ENCODE measurements at places on chromosomes 1 and 21.

DNA sequence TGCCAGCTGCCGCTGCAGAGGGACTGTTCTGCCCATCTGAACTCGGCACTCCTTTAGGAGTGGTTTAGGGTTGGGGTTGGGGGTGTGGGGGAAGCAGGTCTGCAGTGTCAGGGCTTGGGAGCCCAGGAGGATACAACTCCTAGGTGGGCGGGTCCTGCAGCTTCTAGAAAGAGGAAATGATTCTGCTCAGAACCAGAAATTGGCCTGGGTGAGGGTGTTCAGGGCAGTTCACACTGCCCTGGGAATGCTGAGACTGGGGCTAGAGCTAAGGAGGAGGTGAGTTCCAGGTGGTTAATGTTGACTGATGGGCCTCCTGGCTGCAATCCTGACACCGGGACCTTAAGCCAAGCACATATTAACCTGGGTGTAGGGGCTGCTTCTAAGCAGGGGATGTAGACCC, 4.8 kb upstream of the SLC26A9 start:
- no peak for DNase-seq

- DNase-seq = no peak
Measured at GRCh38 chr1:223135176-223135942, 7.7 kb downstream of the TLR5 start.

GRCh38 chr1:65113298-65113697, 34.7 kb upstream of the AK4 start:
- no peak for DNase-seq

DNA sequence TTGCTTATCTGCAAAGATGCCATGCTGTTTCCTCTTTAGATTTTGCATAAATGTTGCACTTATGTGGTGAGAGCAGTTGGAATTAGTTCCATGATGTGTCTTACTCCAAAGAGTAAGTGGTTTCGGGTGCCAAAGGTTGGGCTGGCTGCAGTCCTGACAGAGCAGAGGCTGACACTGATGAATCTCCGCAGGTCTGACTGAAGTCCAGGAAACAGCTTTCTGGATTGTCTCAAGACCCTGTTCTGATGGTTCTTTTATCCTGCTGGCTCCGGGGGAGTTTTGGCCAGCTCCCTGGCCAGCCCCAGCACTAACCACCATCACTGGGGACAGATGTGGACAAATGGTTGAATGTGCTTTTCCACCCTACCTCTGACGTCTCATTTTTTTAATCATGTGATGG, 207.2 kb upstream of the KIAA0040 start:
- DNase-seq = no peak

DNA sequence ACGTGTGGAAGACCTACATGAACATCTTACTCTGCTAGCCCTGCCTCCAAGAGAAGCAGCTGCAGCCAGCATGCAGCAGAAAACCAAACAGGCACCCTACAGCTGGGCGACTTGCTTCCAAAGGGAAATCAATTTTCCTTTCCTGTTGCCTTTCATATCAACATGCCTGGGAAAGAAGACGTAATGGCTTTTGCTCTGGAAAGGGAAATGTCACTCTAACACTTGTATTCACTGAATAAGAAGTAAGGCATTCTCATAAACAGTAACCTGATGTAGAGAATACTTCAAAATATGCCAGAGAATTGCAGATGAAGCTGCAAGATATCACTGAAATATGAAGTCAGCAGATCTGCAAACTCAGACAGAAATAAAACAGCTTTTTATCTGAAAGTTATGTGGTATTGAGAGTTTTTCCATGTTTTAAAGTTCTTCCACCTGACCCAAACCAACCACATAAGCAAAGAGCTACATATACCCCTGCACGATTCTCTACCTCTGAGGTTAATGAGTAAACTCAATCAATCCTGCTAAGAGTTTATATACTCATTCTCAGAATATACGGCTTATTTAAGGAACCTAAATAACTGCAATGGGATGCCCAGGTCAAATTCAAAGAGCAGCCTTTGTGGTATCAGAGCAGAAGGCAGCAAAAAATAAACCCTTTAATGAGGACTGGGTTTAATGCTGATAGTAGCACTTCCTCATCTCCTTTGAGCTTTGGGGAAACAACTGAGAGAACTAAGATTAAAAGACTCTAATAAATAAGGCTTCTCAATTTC, 150.9 kb downstream of the RERE start:
- no peak for DNase-seq

DNA sequence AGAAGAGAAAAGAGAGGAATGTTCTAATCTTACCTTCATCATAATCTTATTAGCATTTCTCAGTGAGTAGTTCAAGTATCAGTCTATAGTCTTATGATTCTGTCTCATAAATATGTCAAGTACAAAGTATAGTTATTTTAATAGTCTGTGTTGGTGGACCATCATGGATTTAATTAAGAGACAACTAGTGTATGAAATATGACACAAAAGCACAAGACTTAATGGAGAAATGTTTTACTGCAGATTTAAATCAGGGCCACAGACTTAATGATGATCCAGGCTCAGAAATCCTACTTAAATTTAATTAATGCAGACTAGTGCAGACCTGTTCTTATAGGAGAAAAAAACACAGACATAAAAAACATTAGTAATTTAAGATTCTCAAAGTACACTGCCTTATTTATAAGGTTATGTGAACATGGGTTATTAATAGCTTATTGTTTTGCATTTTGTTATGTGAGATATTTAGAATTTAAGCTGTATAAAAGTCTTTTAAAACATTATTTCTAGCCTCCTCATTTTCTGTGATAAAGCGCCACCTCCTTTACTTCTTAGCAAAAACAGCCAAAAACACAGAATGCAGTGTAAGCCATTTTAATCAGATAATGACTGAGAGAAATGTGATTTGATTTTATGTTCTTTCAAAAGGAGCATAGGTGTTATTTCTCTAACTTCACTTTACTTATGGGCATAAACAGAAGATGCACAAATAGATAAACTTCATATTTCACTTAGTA, 255.0 kb upstream of the SNX7 start:
- DNase-seq = no peak

GRCh38 chr1:219550201-219550600, 62.7 kb downstream of the ZC3H11B start:
- DNase-seq = no peak

GRCh38 chr1:101205457-101205856, 31.4 kb upstream of the S1PR1 start:
- no peak for DNase-seq

GRCh38 chr1:209256766-209257350, 326.7 kb upstream of the CAMK1G start:
- no peak for DNase-seq

DNA sequence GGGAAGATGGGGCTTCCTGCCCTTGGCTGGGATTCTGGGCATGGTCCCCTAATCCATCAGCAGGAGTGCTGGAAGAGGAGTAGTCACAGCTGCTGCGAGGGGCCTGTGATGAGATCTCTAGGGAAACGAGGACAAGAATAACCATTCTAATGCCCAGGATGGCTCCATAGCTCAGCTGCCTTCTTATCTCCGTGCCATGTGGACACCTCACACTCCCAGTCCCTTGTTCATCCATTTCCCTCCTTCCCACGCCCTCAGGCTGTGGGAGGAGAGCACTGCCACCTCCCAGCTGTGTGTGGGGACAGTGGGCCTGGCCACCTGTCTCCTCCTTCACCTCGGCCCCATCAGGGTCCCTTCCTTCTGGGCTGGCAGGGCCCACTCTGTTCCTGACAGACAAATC, 16.1 kb upstream of the ETV3 start:
- no peak for DNase-seq

DNA sequence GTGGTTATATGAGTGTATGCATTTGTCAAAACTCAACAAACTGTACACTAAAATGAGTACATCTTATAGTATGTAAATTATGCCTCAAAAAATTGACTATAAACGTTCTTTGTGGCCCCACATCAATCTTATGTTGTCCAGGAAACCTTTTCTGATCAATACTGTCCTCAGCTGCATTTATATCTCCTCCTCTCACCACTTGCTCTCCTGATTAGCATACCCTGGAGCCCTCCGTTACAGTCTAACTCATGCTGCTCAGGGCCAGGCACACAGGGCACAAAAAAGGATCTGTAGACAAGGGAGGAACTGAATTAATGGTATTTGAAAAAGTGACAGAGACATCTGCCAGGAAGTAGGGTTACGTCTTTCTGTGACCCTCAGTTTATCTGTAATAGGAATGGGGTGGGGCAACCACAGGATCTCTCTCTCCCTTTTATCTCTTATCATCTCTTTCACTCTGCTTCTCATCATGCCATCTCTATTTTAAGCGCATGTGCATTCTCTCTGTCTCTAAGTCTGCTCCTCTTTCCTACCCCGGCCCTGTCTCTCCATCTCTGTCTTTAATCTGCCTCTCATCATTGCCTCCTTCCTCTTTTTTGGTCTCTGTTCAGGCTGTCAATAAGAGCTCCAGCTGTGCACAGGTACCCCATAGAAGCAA, 7.0 kb upstream of the TAL1 start:
- no peak for DNase-seq

GRCh38 chr1:3795453-3796214, 664 bp downstream of the LRRC47 start:
- no peak for DNase-seq

- DNase-seq = no peak
Measured at GRCh38 chr1:172431721-172432192, 11.3 kb downstream of the C1orf105 start.

DNA sequence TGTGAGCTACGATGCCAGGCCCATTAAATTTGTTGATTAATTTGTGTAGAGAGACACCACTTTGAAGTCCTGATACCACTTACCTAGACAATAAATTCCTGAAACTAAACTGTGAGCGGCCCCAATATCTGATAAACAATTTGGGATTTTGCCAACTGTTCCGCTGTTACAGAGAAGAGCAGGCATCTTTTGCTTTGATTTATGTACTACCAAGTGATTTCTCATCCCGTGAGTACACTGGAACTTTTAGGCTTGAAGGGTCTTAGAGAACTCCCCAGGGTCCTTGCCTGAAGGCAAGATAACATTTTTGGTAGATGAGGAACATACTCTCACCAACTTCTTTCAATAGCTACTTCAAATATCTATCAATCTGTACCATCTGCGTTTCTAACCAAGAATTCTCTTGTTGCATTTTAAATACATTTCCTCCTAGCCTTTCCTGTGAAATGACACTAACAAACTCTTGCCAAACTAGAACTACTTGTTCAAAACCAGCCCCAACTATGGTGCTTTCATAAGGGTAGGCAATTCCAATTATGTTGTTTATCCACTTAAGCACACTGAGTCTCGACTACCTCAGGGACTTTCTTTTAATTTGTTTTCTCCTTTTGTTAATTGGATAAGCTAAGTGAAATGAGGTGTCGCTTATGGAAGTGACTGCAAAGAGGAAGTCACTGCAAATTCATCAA, 23.2 kb upstream of the SLC30A1 start:
- DNase-seq = no peak

- DNase-seq = no peak
Measured at GRCh38 chr1:37656881-37657280, 22.2 kb upstream of the RSPO1 start.

- no peak for DNase-seq
Measured at GRCh38 chr1:41792485-41792770, 126.3 kb downstream of the HIVEP3 start.

DNA sequence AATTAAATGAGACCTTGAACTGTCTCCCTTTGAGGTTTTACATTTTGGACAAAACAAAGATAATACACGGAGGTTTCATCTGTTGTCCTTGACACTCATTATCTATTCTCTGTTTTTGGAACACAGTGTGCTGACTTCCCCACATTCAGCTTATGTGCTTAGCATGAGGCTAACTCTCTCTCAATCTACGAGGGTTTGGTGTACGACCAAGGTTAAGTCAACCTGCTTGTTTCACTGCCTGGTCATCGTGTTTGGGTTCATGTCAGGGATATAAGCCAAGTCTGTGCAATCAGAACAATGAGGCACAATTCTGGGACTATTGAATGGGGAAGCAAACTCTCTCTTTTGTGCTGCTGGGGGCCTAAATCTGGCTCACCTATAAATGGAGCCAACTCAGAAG, 328.5 kb upstream of the USP25 start:
- no peak for DNase-seq

GRCh38 chr1:81660286-81660685, 140.4 kb upstream of the ADGRL2 start:
- DNase-seq = no peak

DNA sequence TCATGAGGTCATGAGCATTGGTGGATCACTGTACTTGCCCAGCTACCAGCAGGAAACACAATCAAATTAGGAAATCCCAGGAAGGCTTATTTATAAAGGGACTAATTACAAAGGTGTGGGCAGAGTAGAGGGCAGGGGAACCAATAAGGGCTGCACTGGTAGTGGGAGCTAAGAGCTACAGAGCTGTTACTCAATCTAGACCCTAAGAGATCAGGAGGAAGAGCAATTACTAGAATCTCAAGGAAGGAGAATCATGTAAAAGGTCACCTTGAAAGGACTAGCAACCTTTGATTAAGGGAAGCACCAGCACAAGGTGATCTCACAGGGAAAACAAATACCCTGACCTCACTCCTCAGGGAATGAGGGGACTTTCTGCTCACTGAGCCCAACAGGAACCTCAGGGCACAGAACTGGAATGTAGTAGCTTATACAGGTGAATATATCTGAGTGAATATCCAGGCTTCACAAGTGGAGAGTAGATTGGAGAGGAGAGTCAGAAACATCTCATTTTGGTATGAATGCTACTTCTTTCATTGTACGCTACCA, 66.8 kb downstream of the SAMSN1 start:
- no peak for DNase-seq

- no peak for DNase-seq
Measured at GRCh38 chr1:93025572-93025971, 53.5 kb upstream of the MTF2 start.

GRCh38 chr1:67836769-67837168, 3.5 kb upstream of the GNG12 start:
- no peak for DNase-seq

DNA sequence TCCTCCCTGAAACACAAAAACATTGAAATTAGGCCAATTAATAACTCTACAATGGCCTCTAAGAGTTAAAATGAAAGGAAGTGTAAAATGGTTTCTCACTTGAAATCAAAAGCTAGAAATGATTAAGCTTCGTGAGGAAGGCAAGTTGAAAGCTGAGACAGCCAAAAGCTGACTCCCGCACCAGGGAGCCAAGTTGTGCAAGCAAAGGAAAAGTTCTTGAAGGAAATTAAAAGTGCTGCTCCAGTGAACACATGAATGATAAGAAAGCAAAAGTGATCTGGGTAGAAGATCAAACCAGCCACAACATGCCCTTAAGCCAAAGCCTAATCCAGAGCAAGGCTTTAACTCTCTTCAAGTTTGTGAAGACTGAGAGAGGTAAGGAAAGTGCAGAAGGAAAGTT, 22.8 kb downstream of the CYYR1 start:
- DNase-seq = no peak

DNA sequence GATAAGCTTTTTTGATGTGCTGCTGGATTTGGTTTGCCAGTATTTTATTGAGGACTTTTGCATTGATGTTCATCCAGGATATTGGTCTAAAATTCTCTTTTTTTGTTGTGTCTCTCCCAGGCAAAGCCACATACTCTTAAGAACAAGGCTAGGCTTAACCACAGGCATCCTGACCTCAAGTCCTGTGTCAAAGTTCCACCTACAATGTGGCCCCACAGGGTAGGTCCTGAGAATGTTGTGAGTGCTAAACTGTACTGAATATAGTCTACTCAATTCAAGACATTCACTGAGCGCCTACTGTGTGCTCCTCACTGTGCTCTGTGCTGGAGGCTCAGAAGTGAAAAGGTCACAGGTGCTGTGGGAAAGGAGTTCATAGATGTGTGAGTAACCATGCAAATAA, 20.6 kb downstream of the DDAH1 start:
- DNase-seq = no peak

- DNase-seq = no peak
Measured at GRCh38 chr1:3774946-3775489, 2.5 kb downstream of the SMIM1 start.

Data from fibroblast of skin of left quadriceps (primary cell).